ENCODE measurements at places on chromosomes 4 and X.
A peak's percentile ranks its signal among the peaks of the same experiment; 100 is the strongest.

- DNase-seq = no peak
These were observed 12.5 kb downstream of the BLOC1S4 start for GRCh38 chr4:6728320-6729029.

DNA sequence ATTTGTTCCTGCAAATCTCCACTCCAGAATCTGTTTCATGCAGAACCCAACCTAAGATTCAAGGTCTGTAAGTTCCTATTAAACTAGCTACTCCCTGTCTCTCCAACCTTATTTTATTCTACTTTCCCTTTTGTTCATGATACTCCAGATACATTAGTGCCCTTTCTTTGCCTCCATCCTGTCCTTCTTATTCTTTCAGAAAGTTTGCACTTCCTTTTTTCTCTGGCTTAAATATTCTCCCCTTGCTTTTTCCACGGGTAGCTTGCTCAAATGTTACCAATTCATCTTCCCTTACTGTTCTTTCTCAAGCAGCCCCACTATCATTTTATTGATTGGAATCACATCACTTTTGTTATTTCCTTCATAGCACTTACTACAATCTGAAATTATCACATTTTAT, 72.1 kb downstream of the CAMK2D start:
- no peak for DNase-seq

- DNase-seq = no peak
These were observed 34.2 kb downstream of the TAPT1 start for GRCh38 chr4:16192057-16192456.

- DNase-seq = no peak
These were observed 708.6 kb downstream of the C4orf33 start for GRCh38 chr4:129804461-129804981.

GRCh38 chr4:8118035-8118434, 40.6 kb downstream of the ABLIM2 start:
- no peak for DNase-seq

- DNase-seq = no peak
These were observed 33.2 kb downstream of the NBDY start for GRCh38 chrX:56762220-56762619.

- no peak for DNase-seq
These were observed 118.5 kb upstream of the OTUD4 start for GRCh38 chr4:145298885-145299284.

GRCh38 chrX:130144509-130144908, 21.1 kb downstream of the AIFM1 start:
- DNase-seq = no peak

- DNase-seq = peak; percentile 45
These were observed 15.8 kb downstream of the ZCCHC12 start for GRCh38 chrX:118839334-118839958.

DNA sequence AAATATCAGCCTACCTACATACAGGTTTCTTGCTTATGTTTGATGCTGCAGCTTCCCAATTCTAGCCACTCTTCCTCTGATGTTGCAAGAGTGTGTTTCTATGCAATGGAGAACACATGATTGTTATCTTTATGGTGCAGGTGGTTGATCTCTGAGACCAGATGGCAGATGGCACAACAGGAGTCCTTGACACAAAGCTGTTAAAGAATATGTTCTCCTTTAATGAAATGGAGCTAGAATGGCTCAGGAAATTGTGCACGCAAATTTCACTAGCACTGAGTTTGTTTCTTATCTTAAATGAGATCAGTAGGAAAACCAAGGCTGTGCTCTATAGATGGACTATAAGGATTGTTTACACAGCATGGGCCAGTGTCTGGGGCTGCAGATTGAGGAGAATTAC, 29.9 kb upstream of the TTC29 start:
- no peak for DNase-seq

DNA sequence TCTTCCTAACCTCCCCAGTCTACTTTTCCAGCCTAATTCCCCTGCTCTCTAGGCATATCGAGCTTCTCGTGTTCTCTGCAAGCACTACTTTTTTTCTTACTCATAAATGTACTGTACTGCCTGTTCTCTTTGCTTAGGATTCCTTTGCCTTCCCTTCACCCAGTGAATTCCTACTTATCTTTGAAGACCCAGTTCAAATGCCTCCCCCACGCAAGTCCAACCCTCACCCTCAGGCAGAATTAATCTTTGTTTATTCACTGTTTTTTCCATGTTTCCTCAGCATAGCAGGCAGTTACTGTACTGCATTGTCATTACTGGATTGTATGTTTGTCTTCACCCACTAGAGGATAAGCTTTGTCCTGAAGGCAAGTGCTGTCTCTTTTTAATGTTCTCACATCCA, 287.7 kb downstream of the BMPR1B start:
- DNase-seq = no peak

- peak; percentile 26 for DNase-seq
These were observed 612 bp downstream of the CPLX1 start for GRCh38 chr4:825063-825970.

DNA sequence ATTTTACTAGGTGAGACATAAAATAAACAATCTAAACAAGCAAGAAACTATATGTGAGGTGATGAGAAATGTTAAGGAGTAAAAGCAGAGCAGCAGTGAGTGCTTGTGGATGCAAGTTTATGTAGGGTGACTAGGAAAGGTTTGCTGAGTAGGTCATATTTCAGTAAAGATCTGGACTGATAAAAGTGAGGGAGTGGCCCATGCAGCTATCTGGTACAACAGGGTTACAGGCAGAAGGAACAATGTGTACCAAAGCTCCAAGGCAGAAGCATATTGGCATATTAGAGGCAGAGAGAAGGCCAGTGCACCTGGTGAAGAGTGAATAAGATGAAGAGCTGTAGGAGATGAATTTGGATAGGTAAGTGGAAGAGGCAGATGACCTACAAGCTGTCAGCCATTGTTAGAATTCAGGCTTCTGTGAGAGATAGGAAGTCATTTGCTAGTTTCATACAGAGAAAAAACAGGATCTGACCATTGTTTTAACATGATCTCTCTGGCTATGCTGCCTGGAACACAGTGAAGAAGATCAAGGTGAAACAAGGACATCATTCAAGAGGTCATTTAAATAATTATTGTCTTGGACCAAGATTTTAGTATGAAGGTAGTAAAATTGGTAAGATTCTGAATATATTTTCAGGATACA, 274.6 kb downstream of the ANKRD50 start:
- DNase-seq = no peak

DNA sequence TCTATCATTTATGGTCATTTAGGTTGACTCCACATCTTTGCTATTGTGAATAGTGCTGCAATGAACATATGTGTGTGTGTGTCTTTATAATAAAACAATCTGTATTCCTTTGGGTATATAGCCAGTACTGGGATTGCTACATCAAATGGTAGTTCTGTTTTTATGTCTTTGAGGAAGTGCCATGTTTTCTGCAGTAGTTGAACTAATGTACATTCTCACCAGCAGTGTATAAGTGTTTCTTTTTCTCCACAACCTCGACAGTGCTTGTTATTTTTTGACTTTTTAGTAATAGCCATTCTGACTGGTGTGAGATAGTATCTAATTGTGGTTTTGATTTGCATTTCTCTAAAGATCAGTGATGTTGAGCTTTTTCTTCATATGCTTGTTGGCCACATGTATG, 80.5 kb downstream of the ARHGAP6 start:
- no peak for DNase-seq

GRCh38 chrX:27555514-27555913, 34.6 kb upstream of the DCAF8L2 start:
- no peak for DNase-seq

- DNase-seq = no peak
These were observed 15.7 kb upstream of the AP1S2 start for GRCh38 chrX:15870310-15870709.

DNA sequence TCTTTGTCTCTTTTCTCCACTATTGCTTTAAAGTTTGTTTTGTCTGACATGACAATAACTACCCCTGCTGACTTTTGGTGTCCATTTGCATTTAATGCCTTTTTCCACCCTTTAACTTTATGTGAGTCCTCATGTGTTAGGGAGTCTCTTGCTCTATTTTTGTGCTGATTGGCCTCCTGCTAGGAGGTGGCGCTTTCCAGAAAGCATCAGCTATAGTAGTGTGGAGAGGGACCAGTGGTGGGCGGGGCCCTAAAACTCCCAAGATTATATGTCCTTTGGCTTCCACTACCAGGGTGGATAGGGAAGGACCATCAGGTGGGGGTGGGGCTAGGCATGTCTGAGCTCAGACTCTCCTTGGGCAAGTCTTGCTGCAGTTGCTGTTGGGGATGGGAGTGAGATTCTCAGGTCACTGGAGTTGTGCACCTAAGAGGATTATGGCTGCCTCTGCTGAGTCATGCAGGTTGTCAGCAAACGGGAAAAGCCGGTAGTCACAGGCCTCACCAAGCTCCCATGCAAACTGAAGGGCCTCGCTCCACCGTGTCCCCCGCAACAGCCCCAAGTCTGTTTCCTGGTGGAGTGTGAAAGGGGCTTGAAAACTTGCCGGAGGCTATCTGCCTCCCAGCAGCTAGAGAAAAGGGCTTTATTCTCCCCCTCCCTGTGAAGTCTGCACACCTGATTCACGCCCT, 156.3 kb downstream of the CPEB2 start:
- no peak for DNase-seq

- no peak for DNase-seq
These were observed 257.1 kb downstream of the BCOR start for GRCh38 chrX:39840581-39841093.

DNA sequence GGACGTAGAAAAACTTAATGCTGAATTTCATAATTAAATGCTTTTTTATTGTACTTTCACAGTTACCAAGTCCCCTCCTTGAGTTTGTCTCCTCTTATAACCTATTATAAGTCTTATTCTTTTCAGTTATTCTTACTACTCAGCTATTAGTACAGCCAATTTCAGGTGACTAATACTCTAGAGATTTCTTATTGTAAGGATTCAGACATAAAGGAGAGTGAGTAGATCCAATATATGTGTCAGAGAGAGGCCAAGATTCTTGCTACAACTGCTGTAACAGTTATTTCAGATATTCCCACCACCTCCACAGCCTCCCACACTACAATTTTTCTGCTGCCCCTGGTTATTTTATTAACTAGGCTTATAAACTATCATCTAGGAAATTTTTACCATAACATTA, 274.5 kb downstream of the GPAT3 start:
- no peak for DNase-seq

Data from activated CD4-positive, alpha-beta T cell treated with anti-CD3 and anti-CD28 coated beads, Interleukin-2, amount 50 U/mL, for 1 hour (primary cell).